Stimulated activated CD4-positive, alpha-beta T cell treated with anti-CD3 and anti-CD28 coated beads, TNF-alpha, amount 100 ng/mL, for 48 hours (primary cell): ENCODE measurements at places on chromosomes 4 and X.

GRCh38 chr4:41991916-41992767 is 1.8 kb downstream of the SLC30A9 start:
- DNase-seq: no peak

DNA sequence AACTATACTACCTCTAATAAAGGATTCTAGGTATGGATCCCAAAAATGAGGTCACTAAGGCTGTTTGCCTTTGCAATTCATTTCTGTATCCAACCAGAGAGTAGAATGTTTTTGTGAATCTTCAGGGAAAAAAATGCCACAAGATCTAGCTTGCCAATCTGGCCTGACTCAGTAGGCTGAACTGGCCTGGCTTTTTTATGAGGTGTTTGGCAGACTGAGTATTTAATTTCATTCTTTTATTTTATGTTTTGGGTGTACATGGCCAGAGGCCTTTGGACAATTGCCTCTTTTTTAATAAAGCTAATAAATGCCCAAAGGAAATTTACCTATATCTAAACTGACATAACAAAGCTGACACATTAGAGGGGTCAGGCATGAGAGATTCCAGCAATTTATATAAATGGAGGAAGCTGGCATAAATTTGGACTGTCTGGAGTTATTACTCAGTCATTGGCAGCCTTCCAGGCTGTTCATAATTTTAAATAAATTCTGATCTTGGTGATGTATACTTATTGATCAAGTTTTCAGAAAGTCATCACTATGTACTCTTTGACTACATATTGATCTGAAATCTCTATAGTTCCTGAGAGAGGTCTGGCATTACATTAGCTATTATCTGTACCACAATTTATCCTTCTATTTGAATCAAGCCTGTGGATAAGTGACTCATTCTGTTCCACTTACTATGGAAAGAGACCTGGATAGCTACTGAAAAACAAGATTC is 376.4 kb upstream of the NOCT start:
- DNase-seq: no peak

- no peak for DNase-seq
Observed at GRCh38 chr4:185969657-185970056, 99.3 kb upstream of the TLR3 start.

DNA sequence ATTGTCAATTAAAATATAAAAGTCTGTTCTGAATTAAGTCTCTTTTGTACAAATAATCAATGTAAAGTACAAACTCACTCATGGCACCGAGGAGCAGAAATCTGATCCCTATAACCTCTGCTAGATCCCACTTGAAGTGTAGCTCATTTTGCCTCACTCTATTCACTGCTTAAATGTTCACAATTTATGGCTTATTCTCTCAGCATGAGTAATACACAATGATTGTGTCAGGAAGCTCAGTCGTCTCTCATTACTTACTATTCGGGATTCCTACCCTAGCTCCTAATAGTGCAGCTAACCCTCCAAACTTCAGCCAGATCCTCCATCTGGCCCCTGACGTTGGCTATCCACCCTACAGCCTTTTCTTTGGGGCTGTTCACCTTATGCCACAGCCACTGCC is 4.7 kb upstream of the AMMECR1 start:
- DNase-seq: no peak

- no peak for DNase-seq
Observed at GRCh38 chr4:36692586-36692985, 411.2 kb downstream of the DTHD1 start.

DNA sequence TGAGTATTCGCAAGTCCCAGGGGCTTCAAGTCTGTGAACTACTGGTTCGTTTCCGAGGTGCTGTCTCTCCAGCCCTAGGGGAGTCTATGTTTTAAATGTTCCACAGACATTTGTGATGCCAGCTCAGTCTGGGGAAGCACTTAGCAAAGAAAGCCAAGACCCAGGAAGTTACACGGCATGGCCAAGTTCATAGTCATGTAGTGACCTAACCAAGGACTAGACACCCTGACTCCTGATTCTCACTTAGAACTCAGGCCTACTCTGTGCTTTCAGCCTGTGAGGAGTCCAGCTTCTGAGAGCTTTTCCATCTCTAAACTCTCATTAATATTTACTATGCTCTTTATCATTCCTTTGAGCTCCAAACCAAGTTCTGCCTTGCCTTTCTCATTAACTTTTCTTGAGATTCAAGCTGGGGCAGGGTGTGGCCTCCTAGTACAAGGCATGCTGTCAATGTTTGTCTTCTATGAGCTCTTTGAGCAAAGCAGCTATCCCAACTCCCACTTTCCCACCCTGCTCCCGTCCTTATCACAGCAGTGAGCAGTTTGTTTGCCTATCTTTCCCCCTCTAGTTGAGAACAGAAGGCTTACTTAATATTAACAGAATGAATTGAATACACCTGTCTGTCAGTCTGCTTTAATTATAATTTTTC is 105.4 kb upstream of the FAM9C start:
- DNase-seq: no peak

DNA sequence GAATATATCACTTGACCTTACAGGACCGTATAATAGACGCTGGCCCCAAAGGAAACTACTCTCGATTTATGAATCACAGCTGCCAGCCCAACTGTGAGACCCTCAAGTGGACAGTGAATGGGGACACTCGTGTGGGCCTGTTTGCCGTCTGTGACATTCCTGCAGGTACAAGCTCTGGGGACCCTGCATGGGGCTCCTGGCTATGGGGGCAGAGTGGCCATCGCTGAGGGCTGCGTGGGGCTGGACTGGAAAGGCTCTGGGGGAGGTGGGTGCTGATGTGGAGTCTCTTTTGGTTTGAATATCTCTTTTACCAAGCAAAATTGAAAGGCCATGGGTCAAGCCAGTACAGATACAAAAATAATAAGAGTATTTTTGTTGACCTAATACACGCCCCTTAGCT is 33.9 kb downstream of the NELFA start:
- no peak for DNase-seq

DNA sequence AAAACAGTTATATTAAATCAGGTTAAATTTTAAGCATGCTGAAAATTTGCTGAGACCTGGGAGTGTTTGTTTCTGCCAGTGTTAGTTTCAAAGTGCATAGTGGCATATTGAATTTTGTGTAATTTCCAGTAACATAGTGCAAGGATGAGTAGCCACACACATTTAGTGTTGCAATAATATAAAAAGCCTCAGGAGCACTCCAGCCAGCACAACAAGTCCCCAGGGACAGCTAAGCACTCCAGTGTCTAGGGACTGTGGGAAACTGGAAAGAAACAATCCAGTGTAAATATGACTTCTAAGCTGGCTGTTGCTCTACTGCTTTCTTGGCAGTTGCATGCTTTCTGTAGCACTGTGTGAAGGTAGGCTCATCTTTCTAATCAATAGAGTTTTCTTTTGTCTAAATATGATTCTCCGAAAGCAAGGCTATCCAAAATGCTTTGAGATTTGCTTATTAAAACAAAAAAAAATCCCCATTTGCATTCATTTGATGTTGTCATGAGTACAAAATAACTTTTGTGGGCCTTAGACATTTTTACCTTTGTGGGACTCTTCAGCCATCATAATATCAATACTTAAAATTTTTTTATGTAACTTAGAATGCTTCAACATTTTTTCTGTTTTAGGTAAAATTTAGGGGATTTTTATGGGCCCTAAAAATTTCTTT is 24.2 kb upstream of the CXCL2 start:
- DNase-seq: no peak

GRCh38 chrX:48520455-48520854 is 1.2 kb upstream of the EBP start:
- no peak for DNase-seq

GRCh38 chr4:33996075-33996718 is 2248.1 kb downstream of the ARAP2 start:
- no peak for DNase-seq

GRCh38 chr4:113179996-113180395 is 130.5 kb downstream of the ANK2 start:
- DNase-seq: no peak

- no peak for DNase-seq
Observed at GRCh38 chrX:41303013-41303412, 30.9 kb upstream of the DDX3X start.

- no peak for DNase-seq
Observed at GRCh38 chr4:176469546-176469945, 149.8 kb downstream of the SPCS3 start.

DNA sequence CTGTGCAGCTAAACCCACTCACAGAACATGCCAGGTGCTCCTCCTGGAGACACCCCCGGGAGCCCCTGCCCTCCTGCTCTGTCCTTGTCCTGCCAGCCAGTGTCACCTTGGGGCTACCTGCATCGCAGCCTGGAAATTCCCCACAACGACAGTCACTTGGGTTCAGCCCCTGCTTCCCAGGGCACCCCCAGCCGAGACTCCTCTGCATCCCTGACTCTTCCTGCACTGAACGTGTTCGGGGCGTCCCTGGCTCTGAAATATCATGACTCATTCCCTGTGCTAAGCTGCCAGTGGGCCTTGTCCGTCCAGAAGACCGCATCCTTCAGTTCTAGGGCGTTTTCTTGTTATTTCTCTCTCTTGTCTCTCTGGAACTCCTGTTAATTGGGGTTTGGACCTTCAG is 5.8 kb downstream of the CFAP99 start:
- DNase-seq: no peak

GRCh38 chr4:1500231-1500965 is 94.2 kb upstream of the NKX1-1 start:
- DNase-seq: no peak

- no peak for DNase-seq
Observed at GRCh38 chrX:40153345-40154249, 55.8 kb upstream of the BCOR start.

DNA sequence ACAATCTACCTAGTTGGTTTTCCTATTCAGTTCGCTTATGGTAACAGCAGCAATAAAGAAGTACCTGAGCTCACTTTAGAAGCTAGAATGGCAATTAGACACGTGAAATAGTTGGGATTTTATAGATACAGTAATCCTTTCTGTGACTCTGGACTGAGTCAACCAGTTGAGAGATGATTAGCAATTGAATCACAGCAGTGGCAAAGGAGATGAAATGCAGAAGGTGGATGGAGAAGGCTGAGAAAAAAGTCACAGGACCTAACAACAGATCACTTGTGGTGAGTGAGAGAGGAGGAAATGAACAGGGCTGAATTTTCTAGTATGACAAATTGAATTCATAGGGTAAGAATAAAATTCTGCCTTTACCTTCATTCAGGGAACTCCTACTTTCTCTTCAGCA is 197.1 kb upstream of the MAGEB18 start:
- DNase-seq: no peak

DNA sequence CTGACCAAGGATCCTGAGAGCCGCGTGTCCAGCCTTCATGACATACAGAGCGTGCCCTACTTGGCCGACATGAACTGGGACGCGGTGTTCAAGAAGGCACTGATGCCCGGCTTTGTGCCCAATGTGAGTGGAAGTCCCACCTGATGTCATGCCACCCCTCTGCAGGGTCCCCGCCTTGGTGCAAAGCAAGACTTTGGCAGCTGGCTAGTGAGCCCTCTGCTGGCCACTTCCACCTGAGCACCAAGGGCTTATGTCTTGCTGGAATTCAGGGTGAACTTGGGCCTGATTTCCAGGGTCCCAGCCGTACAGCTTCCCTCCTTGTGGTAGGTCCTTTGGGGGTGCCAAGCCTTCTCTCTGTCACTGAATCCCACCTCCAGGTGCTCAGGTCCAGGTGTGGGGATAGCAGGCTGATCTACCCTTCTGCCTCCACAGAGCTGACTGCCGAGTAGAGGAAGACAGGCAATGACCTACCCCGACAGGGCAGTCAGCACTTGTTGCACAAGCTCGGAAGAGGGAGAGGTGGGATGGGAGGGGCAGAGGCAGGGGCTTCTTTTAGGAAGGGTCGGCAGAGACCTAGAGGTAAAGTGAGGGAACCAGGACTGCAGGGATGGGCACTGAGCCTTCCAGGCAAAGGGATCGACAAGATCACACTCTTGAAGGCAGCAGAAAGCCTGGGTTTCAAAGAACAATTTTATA is 248.1 kb downstream of the EVC2 start:
- no peak for DNase-seq

DNA sequence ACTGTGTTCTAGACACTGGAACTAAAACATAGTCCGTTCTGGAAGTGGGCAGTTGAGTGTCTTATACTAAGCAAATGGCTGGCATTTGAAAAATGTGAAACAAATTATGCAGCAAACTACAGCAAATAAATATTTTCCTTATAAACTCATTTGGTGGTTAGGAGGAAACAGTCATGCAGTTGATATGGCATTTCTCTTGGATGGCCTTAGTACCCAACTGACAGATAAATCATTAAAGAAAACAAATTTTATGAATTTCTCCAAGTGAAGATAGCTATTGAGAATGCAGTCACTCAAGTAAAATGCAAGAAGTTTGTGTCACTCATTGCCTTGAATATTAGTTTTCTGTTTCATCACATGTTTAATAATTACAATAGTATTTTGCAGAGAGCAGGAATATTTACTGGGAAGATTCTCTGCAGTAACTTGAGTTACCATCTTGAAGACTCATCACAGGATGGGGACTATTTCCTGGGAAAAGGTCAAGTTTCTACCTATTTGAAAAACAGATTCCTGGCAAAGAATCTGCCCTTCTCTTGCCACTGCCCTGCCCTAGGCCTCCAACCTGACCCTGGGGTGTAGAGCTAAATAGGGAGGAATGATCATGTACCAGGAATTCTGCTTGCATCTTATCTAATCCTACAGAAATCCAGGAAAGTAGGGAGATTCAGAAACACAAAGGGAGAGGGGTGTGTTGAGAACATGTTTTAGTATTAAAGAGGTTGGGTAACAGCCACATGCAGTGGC is 105.9 kb downstream of the SH3RF1 start:
- no peak for DNase-seq

- DNase-seq: no peak
Observed at GRCh38 chr4:29199485-29199884, 1520.7 kb upstream of the PCDH7 start.

DNA sequence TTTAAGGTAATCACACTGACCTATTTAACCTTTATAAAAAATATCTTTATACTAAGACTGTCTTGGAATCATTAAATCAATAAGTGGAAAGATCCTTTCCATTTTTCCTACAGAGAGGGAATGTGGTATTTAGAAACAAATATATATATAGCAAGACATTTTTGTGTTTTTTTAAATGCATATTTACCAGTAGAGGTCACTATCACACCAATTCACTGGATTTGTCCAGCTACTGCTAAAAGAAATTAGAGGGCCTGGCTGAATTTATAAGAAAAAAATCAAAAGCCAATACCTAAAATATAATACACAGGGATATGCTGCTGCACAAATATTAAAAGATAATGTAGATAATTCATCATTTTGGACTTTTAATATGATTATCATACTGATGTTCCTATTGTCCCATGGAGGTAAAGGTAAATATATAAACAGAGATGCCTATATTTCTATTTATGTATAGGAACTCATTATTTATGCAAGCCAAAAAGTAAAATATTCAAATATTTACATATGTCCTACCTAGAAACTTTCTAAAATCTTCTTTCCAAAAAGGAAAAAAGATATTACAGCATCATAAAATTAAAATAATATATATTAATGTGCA is 69.5 kb downstream of the PDE5A start:
- DNase-seq: no peak
